ELR (cell line): ENCODE measurements at places on chromosomes 13 and 19.

- DNase-seq: peak; percentile 51
Observed at GRCh38 chr13:102598061-102598460, 1.3 kb downstream of the TPP2 start.

GRCh38 chr13:26653310-26653709, 95.8 kb downstream of the WASF3 start:
- peak; percentile 52 for DNase-seq

DNA sequence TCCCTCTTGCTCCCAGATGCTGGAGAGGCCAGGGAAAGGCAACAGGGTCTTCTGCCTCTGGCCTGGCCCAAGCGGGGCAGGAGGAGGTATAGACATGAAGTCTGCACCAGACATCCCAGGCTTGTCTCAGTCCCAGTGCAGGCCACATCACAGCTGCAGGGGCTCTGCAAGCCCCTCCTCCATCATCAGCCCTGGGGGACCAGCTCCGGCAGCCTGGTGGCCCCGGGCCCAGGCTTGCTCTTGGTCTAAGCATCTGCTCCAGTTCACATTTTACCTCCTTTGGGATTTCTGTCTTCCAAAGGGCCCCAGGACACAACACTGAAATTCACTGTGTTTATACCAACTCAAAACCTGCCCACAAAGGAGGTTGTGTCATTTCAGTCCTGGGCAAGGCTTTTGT, 359.4 kb downstream of the ZNF536 start:
- no peak for DNase-seq

DNA sequence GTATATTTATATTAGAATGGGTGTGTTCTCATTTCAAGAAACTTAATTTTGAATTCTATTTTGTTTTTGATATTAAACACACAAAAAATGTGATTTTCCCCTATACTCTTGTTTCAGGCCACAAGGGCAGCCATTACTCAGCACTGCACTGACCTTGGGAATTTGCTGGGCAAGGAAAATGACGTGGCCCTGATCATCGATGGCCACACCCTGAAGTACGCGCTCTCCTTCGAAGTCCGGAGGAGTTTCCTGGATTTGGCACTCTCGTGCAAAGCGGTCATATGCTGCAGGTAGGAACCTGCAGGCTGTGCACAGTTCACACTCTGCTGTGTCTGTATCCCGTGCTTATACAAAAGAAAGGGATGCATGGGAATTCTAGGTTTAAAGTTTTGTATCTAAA, 327.3 kb downstream of the ATP8A2 start:
- no peak for DNase-seq

- DNase-seq: no peak
Observed at GRCh38 chr13:94330552-94331071, 148.9 kb downstream of the DCT start.

DNA sequence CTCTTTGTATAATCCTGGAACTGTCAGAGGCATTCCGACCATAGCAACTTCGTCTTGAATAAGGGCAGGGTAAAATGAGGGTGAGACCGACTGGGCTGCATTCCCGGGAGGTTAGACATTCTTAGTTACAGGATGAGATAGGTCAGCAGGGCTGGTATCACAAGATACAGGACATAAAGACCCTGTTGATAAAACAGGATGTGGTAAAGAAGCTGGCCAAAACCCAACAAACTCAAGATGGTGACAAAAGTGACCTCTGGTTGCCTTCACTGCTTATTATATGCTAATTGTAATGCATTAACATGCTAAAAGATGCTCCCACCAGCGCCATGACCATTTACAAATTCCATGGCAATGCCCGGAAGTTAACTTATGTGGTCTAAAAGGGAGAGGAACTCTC, 27.7 kb upstream of the MBNL2 start:
- DNase-seq: peak; percentile 87

- no peak for DNase-seq
Observed at GRCh38 chr13:94959626-94960025, 247.3 kb upstream of the SOX21 start.

- DNase-seq: no peak
Observed at GRCh38 chr13:59000770-59001169, 1163.0 kb downstream of the DIAPH3 start.

- DNase-seq: no peak
Observed at GRCh38 chr13:95356916-95357315, 55.7 kb upstream of the ABCC4 start.
